Fibroblast of skin of back (primary cell): ENCODE measurements at places on chromosomes 7 and 10.
A peak's percentile ranks its signal among the peaks of the same experiment; 100 is the strongest.

GRCh38 chr7:97088364-97088763 is 29.1 kb upstream of the SDHAF3 start:
- DNase-seq = no peak

GRCh38 chr7:53111031-53111430 is 75.6 kb downstream of the POM121L12 start:
- DNase-seq = no peak

DNA sequence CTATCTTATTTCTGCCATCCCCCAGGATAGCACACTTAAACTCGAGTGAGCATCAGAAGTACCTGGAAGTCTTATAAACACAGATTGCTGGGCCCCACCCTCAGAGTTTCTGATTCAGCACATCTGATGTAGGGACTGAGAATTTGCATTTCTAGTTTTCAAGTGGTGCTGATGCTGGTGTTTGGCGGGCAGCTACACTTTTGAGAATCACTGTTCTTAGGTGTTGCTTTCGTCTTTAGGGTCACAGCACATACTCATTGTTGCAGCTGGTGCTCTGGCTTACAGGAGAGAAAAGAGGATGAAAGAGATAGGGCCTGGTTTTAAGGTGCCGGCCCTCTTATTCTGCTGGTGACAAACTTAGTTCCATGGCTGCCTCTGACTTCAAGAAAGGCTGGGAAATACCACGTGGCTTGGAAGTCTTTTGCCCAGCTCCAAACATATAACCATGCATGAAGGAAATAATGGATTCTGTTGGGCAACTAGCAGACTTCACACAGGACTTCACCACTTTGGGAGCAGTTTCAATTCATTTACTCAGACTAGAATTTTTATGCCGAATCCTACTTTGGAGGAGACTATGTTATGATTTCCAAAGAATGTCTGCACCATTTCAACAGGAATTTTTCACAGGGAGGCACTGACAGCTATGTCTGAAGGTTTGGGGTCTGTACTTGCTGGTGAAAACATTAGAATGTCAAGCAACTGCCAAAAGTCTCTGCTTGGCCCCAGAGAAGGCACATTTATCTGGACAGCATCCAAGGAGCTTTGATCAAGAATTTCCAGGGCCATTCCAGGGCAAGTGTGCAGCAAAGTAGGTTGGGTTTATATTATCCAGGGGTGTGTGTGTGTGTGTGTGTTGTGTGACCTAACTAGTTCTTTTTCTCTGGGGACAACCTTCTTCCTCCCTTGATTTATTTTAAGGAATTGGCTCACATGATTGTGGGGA is 6.9 kb upstream of the MINDY4 start:
- DNase-seq = peak; percentile 80

DNA sequence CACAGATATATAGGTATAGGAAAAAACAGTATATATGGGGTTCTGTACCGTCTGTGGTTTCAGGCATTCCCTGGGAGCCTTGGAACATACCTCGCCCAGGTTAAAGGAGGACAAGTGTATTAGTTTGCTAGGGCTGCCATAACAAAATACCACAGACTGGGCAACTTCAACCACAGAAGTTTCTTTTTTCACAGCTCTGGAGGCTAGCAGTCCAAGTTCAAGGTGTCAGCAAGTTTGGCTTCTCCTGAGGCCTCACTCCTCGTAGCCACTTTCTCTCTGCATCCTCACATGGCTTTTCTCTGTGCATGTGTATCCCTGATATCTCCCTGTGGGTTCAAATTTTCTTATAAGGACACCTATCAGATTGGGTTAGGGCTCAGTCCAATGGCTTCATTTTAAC is 189.1 kb downstream of the DNAH11 start:
- DNase-seq = no peak

- DNase-seq = no peak
Measured at GRCh38 chr10:103599211-103599610, 105.7 kb downstream of the NEURL1 start.

GRCh38 chr7:92964141-92964540 is 127.8 kb upstream of the CDK6 start:
- DNase-seq = no peak

- peak; percentile 56 for DNase-seq
Measured at GRCh38 chr7:34162027-34162565, 256.8 kb downstream of the BMPER start.

GRCh38 chr10:43224321-43224720 is 42.5 kb downstream of the RASGEF1A start:
- DNase-seq = no peak

- DNase-seq = no peak
Measured at GRCh38 chr10:78166261-78166660, 132.6 kb downstream of the RPS24 start.

GRCh38 chr7:157548691-157549303 is 212.0 kb downstream of the DNAJB6 start:
- DNase-seq = no peak

DNA sequence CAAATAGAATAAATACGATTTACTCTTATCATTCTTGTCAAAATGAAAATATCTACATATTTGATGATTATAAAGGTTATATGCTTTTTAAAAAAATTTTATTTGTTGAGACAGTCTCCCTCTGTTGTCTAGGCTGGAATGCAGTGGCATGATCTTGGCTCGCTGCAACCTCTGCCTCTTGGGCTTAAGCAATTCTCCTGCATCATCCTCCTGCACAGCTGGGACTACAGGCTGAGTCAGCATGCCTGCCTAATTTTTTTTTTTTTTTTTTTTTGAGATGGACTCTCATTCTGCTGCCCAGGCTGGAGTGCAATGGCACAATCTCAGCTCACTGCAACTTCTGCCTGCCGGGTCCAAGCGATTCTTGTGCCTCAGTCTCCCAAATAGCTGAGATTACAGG is 48.9 kb downstream of the PUS7 start:
- DNase-seq = peak; percentile 48

DNA sequence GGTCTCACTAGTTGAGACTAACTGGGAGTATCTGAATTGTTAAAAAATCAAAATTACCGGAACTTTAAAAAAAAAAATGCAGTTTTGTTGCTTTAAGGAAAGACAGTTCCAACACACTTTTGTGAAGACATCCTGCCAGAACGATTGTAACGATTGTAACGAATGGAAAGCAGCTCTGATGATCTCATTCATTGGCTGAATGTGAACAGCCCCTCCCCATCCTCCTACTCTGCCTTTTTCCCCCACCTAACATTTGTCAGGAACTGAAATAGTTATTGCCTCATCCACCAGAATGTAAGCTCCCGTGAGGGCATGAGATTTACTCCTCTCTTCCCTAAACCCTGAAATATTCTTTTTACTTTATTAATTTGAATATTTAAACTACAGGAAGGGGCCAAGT is 23.1 kb upstream of the ZC3HAV1L start:
- peak; percentile 29 for DNase-seq
